GM23248 (cell line): ENCODE measurements at places on chromosomes 1 and 21. TPM values are rescaled to one million over a fixed set of nuclear protein-coding genes. Genes with fewer than 3 reads are reported as not detected.

Gene ZNF436
- 14.0 and 16.2 TPM in 2 replicates for total RNA-seq

Gene FALEC
- not detected in 2 replicates for total RNA-seq

Gene SLC35F3
- 1.3 and 1.4 TPM in 2 replicates for total RNA-seq

Gene MRPS15
- total RNA-seq, result 37.9 and 53.7 TPM in 2 replicates

Gene JTB
- total RNA-seq, result 189 and 242 TPM in 2 replicates

DNA sequence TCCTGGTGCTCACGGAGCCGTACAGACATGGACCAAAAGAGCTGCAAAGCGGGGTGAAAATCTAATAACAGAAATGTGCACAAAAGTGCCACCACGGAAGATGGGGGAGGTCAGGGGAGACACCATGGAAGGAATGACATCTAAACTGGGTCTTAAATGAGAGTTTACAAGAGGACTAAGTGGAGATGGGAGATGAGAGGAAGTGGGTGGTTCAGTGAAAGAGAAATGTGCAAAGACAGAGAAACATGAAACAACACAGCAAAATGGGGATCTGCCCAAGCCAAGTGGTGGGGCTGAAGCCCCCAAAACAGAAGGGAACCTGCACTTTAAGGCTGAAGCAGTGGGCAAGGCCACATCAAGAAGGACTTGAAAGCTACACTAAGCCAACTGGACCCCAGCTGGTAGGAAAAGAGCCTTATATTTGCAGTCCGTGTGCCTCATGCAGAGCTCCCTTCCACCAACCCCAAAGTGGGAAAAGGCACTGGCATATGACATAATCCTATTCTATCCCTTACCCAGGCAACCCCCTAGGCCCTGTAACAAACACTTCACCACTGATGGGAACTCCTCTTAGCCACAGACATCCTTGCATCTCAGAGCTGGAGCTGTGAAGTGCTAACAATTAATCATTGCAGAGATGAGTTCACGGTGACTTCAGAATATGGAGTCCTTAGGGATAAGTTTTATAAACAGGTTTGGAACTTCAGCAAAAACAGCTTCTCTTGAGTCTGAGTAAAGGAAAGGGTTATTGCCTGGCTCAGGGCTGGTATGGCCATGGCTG, 198.6 kb upstream of the EDN2 start:
- peak; percentile 59 for DNase-seq

GRCh38 chr1:184362876-184363275, 24.0 kb upstream of the C1orf21 start:
- DNase-seq, result peak; percentile 59

- DNase-seq, result peak; percentile 31
Observed at GRCh38 chr1:198563583-198563982, 23.1 kb upstream of the ATP6V1G3 start.

GRCh38 chr1:96934282-96934681, 212.7 kb downstream of the PTBP2 start:
- peak; percentile 2 for DNase-seq

DNA sequence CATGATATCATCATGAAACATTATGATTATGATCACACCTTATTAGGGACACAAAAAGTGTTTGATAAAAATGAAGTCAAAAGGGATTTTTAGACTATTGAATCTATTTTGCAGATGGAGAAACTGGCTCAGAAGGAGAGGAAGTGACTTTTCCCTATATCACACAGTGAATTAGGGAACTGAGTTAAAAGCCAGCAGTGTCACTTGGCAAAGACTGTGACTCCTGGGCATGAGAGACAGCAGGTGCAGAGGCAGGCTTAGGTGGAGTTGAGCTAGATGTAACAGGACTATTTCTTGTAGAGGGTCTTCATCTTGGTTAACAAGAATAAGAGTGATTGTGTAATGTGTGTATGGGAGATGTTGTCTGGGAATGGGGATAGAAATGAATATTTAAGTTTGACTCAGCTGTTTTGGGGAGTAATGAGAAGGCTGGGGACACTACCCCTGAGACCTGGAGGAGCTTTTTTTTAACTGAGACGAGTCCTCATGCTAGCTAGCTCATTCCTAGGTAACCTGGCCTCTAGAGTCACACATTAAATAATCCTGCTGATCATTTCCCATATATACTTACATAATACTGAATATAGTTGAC, 1.0 kb upstream of the CD84 start:
- no peak for DNase-seq

DNA sequence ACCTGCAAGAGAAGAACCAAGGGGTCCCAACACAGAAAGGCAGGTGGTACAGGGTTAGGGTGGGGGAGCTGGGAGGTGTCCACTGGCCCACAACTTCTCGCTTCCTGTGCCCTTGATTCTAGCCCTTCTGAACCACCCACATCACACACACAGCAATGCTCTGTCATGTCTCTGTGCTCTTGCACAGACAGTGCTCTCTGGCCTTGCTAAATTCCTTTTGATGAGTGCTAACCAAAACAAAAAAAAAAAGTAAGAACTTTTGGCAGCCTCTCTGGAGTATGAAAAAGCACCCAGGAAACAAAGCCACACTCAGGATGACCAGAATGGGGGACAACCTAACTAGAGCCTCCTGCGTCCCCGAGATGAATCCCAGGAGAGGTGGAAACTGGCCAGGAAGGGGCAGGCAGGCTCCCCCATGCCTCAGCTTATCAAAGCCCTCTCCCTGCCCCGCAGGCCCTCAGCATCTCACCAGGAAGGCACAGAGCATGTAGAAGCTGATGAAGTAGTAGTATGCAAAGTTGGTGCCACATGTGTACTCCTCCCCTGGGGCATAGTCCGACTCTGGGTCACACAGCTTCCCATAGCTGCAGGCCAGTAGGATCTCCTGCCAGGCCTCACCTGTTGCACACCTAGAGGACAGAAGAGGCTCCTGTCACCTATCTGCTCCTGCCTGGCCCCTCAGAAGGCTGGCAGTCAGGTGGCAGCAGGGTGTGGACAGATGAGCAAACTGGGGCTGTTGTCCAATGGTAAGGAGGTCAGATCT, 27.2 kb upstream of the KIF21B start:
- DNase-seq, result peak; percentile 78

- DNase-seq, result no peak
Observed at GRCh38 chr1:34019741-34020552, 145.1 kb downstream of the CSMD2 start.

- DNase-seq, result peak; percentile 83
Observed at GRCh38 chr1:41629571-41629970, 145.1 kb upstream of the EDN2 start.

DNA sequence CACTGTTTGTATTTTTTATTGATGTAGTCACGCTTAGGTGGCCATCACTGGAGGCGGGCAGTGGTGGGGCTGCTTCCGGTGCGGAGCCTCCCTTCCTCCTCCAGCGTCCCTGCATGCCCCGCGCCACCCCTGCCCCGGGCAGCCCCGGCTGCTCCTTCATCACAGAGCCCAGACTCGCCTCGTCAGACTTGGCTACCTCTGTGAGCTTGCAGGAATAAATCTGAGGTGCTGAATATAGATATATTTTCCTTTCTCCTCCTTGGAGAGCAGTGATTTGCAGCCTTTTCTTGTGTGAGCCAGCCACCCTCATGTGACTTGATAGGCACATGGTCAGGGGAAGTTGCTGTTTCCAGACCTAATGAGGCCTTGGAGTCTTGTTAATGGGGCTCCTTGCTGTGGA, 412.7 kb upstream of the VAMP3 start:
- DNase-seq, result no peak

GRCh38 chr1:160841079-160841478, 21.6 kb downstream of the CD244 start:
- DNase-seq, result no peak

DNA sequence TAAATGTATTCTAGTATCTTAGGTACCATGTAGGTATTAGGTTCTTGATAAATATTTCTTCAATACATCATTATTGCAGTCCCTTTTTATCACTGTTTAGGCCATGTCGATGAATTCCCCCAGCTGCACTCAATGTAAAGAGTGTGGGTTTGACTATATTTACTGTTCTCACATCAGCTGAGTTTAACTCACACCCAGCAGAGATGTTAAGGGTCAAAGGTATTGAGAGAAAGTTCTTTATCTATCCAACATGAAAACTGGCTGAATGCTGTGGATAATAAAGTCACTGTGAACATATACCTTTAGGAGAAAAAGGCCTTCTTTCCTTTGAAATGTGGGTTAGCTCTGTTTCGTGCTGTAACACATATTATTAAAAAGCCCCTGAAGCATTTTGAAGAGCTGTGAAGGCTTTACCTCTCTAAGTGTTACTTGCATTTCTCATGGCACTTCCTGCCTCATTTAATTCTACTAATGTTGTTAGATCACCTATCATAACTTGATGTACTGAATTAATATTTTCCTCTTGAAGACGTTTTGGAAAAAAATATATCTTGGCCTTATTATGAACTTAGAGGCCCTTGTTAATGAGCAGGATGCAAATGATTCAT, 19.1 kb upstream of the LYST start:
- DNase-seq, result no peak

DNA sequence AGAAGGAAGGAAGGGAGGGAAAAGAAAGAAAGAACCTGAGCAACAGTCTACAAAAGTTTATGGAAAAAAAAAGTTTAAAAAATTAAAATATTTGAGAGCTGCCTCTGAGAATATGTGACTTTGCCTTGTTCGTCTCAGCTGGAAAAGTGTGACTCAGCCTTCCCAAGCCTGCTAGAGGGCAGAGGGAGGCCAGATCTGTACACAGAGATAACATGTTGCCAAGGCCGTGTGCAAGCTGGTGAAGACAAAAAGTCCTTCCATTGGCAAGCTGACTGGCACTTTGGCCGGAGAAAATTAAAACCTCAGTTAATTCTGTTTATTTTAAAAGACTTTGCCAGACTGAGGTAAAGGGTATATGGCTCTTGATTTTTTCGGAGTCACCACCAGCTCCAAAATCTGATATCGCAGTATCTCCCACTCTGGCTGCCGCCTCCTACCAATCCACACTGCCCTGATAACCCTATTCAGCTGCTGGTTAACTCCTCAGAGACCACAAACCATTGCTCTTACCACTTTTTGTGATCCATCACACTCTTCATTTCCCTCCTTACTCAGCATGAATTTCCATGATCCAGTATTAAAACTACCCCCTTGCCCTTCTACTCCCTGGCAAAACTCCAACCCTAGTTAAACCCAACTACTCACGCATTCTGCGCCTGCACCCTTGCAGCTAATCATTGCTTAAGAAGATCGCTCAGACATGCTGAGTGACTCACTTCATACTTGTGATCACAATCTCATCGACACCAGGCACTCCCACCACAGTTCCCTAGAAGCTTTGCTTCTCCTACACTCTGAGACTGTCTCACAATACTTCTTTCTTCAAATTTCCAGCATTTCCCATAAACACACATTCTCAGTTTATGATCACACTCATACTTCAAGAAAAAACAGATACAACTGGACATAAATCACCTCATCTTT, 5.7 kb upstream of the PPP1R15B start:
- DNase-seq, result peak; percentile 99

GRCh38 chr1:58538821-58539220, 7.7 kb downstream of the OMA1 start:
- DNase-seq, result no peak

GRCh38 chr1:86788300-86789206, 84.2 kb downstream of the SH3GLB1 start:
- DNase-seq, result peak; percentile 74

DNA sequence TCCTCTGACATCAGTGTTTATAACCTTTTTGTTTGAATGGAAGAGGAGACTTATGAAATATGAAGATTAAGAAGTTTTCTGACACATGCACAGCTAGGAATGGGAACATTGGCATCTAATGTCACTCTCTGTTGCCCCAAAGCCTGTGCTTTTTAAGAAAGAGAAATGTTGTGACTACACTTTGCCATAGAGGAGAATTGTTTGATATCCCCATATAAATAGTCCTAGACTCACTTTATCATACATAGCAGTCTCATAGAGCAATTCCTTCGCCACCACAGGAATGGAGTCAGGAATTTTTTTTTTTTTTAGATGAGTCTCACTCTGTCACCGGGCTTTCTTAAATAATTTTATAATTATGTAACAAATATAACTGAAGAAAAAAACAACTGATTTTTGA, 1.5 kb downstream of the KRTAP21-3 start:
- DNase-seq, result no peak
